ENCODE measurements at places on chromosomes 7 and 10.

DNA sequence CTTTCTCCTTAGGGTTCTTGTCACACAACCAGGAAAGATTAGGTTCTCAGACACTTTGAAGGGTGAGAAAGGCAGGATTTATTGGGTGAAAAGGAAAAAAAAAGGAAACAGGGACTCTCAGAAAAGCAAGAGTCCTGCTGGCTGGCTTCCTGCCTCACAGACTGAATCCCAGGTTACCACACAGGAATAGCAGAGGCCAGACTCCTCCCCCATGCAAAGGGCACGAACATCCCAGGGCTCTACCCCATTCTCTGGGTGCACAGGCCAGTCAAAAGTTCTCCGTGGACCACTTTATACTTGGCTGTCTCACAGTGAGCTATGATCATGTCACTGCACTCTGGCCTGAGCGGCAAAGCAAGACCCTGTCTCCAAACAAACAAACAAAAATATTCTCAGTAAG is 42.6 kb downstream of the HOXA1 start:
- no peak for DNase-seq

DNA sequence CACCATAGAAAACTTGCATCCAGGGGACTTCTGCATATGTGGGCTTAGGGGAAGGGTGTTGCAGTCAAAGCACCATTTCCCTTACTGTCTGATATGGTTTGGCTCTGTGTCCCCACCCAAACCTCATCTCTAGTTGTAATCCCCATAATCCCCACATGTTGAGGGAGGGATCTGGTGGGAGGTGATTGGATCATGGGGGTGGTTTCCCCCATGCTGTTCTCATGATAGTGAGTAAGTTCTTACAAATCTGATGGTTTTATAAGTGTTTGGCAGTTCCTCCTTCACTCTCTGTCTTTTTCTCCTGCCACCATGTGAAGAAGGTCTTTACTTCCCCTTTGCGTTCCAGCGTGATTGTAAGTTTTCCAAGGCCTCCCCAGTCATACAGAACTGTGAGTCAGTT is 177.4 kb downstream of the ADK start:
- no peak for DNase-seq

GRCh38 chr10:98110356-98110755 is 24.1 kb upstream of the R3HCC1L start:
- DNase-seq, result no peak

- DNase-seq, result no peak
These were observed 53.0 kb downstream of the SH2D4B start for GRCh38 chr10:80590585-80591125.

DNA sequence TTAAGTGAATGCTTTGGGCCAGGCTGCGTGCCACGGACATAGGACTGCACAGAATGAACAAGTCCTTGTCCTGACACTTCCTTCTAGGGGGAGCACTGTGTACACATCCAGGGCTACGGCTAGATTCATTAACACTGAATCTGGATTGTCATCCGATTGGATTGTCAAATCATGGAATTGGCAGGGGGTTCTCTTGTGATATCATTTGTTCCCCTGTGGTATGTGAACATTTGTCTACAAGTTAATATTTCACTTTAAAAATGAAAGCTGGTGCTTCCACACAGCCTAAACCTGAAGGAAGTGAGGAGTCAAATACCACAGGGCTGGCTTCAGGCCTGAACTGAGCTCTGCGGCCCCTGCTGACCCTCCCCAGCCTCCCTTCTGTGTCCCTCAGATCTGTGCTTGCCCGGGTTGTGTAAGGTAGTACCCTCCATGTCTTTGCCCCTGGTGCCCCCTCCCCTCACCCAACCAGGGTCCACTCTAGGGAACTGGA is 75.6 kb downstream of the SNX10 start:
- DNase-seq, result no peak

- DNase-seq, result no peak
These were observed 193.9 kb upstream of the PHF14 start for GRCh38 chr7:10779465-10780399.

DNA sequence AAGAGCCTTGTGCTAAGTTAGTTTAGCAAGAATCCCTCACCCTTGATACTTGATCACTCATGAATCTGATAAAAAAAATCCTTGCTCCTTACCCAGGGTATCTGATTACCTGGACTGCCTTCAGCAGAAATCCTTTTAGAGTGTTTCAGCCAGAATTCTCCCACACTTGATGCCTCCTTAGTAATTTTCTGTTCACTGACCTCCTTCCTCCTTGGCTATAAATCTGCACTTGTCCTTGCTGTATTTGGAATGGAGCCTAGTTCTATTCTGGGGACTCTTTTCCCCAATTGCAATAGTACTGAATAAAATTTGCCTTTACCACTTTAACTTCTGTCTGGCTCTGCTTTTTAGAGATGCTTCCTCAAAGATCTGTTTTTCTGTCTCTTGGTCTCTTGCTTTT is 84.9 kb downstream of the RPS24 start:
- no peak for DNase-seq

- DNase-seq, result no peak
These were observed 158.0 kb downstream of the TRIL start for GRCh38 chr7:28800150-28800549.

DNA sequence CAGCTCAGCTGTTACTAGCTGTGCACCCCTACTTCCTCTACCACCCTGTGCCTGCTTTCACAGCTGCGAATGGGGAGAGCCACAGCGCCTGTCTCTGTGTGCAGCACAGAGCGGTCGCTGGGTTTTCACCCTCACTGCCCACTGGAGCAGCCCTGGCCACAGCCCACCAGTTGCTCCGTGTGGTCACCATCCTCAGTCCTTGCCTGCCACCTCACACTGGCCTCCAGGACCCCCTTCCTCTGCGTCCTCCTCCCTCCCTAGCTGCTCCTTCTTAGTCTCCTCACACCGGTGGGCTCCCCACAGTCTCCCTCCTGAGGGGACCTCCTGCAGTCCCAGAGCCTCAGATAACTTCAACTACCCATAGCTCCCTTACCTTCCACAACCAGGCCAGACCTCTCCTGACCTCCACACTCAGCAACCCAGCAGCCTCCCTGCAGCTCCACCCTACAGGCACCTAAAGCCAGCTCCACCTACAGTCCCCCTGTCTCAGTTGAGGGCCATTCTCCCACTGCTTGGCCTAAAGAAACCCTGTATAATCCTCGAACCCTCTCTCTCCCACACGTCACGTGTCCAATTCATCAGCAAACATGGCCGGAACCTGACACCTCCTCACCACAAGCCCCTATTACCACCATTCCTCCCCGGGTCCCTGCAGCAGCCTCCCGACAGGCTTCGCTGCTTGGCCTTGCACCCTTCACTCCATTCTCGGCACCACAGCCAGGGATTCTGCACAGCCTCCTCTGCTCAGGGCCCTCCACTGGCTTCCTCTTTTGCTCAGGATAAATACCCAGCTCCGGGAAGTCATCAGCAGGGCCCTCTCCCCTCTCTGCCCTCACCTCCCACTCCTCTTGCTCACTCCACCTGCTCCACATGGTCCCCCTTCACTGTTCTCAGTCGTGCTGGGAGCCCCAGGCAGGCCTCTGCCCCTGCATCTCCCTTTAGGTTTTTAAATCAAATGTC is 28.1 kb downstream of the PLAC9 start:
- no peak for DNase-seq

- no peak for DNase-seq
These were observed 68.6 kb downstream of the DYNC2I1 start for GRCh38 chr7:158924956-158925355.

- no peak for DNase-seq
These were observed 46.4 kb upstream of the NXPH1 start for GRCh38 chr7:8386926-8387550.

DNA sequence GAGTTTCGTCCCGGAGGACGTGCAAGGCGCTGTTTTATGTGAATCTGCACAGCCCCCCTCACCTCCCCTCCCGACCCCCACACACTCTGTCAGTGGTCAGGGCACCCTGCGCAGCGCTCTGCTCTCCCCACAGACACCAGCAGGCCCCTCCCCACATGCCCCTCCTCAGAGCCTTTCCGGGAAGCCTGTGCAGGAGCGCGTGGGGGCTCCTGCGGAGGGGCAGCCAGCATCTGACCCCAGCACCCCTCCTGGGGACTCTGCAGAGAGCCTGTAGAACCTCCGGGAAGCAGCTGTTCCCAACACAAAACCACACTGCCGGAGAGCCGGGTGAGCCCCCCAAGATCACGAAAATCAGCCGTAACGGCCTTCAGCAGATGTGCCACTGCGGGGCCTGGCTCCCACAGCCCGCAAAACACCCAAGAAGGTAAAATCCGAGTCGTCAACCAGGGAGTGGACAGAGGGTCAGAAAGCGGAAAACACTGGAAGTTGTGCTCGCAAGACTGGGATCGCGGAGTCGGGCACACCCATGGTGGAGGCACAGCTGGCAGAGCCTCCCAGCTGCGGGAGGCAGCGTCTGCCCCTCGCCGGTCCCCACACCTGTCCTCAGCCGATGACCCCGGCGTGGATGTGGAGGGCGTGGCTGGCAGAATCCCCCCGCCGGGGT is 53.8 kb upstream of the PDGFA start:
- no peak for DNase-seq

DNA sequence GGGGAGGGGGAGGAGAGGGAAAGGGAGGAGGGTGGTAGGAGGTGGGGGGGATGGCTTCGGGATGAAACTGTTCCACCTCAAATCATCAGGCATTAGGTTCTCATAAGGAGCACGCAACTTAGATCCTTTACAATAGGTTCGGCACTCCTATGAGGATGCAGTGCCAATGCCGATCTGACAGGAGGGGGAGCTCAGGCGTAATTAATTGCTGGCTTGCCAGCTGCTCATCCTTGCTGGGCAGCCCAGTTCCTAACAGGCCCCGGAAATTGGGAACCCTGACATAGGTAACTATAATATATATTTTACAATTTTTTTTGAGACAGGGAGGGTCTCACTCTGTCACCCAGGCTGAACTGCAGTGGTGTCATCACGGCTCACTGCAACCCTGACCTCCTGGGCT is 118.8 kb upstream of the SFMBT2 start:
- DNase-seq, result no peak

DNA sequence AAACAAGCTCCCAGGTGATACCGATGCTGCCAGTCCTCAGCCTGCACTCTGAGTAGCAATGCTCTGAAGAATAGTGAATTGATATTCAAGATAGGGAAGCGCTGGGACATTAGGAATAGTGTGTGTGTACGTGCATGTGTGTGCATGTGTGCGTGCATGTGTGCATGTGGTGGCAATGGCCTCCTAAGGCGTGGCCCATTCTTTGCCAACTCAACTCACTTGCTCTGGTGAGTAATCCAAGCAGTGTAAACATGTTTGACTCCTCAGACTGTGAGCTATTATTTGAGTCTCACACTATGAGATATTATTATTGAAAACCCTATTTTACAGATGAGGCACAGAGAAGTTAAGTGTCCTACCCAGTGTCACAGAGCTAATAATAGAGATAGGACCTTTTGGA is 186.6 kb downstream of the RAB11FIP2 start:
- DNase-seq, result no peak

GRCh38 chr10:86045896-86046295 is 320.7 kb downstream of the GRID1 start:
- DNase-seq, result no peak

- DNase-seq, result no peak
These were observed 609.4 kb upstream of the C7orf33 start for GRCh38 chr7:147980826-147981813.

DNA sequence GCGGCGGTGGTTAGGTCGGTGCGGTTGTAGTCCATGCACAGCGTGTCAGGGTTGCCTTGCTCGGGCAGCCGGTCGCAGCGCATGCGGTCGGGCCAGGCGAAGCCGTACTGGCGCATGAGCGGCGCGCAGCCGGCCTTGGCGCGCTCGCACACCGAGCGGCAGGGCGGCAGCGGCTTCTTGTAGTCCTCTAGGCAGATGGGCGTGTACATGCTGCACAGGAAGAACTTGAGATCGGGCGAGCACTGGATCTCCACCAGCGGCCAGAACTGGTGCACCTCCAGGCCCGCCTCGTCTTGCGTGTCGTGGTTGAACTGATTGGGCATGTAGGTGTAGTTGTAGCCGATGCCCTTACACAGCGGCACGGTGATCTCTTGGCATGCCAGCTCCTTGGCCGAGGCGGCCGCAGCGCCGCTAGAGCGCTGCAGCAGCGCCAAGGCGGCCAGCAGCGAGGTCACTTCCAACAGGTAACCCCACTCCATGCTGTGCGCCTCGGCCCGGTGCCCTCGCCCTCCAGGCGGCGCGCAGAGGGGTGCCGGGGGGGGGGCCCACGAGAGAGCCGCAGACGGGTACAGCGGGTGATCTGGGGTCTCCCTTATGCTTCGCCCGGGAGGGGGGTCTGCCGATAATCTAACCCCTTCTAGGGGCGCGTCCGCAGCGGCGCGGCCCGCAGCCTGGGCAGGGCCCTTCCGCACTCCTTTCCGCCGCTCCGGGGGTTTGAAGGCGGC is 983 bp downstream of the FZD8 start:
- DNase-seq, result peak; percentile 50

GRCh38 chr7:54663603-54664234 is 95.3 kb downstream of the SEC61G start:
- no peak for DNase-seq

- no peak for DNase-seq
These were observed 11.7 kb downstream of the DNAJB6 start for GRCh38 chr7:157348548-157348947.

GRCh38 chr10:92699518-92700381 is 10.0 kb downstream of the HHEX start:
- peak; percentile 36 for DNase-seq

DNA sequence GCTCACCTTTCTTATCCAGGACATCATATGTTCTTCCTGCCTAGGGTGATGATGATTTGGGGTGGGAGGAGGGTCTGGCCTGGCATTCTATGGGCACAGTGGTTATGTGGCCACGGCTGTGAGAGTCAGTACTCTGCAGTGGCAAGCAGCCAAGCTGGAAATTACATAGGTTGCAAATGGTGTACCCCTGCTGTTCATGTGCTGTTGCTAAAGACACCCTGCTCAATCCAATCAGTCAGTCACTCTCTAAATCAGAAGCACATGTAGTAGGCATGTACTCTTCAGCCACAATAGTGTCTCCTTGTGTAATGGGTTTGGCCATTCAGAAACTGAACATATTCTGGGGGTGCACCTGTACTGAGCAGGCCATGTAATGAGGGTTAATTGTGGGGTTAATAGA is 449.1 kb upstream of the ANKRD30A start:
- DNase-seq, result no peak

GRCh38 chr7:23918856-23919255 is 208.8 kb downstream of the STK31 start:
- no peak for DNase-seq

DNA sequence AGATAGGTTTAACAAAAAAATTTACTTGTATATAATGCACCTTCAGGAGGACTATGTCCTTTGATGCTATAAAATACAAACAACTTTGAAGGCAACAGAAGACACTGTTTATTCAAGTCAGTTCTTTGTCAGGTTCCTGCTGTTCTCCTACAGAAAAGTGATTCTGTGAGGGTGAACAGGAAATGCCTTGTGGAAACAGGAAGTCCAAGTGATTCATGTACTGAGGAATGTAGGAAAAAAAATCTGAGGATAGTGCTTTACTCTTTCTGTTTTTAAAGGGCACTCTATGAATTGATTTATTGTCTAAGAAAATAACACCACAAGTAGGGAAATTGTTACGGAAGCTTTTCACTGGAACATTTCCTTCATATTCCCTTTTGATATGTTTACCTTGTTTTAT is 171.9 kb downstream of the HDAC9 start:
- no peak for DNase-seq

- no peak for DNase-seq
These were observed 300.0 kb upstream of the C7orf33 start for GRCh38 chr7:148290538-148290937.

GRCh38 chr7:78398576-78398975 is 600.0 kb downstream of the PHTF2 start:
- no peak for DNase-seq

GRCh38 chr7:4665661-4666060 is 16.4 kb upstream of the FOXK1 start:
- no peak for DNase-seq

- DNase-seq, result no peak
These were observed 49.1 kb downstream of the GATA3 start for GRCh38 chr10:8103543-8103942.

GRCh38 chr7:40331915-40332314 is 197.1 kb downstream of the SUGCT start:
- DNase-seq, result no peak

Measured in stimulated activated naive CD8-positive, alpha-beta T cell treated with anti-CD3 and anti-CD28 coated beads, Interleukin-15, amount 100 ng/mL, for 72 hours (primary cell).